ENCODE measurements at places on chromosomes 3 and 15.

- no peak for DNase-seq
Measured at GRCh38 chr3:167084545-167084944, 295.6 kb downstream of the ZBBX start.

DNA sequence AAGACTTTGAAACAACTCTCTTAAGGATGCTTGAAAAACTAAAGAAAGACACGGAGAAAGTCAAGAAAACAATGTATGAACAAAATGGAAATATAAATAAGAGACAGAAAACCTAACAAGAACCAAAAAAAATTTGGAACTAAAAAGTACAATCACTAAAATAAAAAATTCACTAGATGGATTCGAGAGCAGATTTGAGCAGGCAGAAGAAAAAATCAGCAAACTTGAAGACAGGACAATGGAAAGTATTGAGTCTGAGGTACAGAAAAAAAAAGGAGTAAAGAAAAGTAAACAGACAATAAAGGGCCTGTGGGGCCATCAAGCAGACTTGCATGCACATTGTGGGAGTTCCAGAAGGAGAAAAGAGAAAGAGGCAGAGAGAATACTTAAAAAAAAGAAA lies 13.4 kb upstream of the CDAN1 start:
- no peak for DNase-seq

- no peak for DNase-seq
Measured at GRCh38 chr3:194046995-194047645, 88.8 kb upstream of the HES1 start.

GRCh38 chr3:156516961-156517360 lies 38.0 kb downstream of the SSR3 start:
- no peak for DNase-seq

- DNase-seq, result no peak
Measured at GRCh38 chr3:190074817-190075216, 45.9 kb downstream of the P3H2 start.

- DNase-seq, result no peak
Measured at GRCh38 chr3:99131876-99132275, 230.4 kb upstream of the DCBLD2 start.

- DNase-seq, result no peak
Measured at GRCh38 chr3:141952611-141953010, 76.2 kb downstream of the ATP1B3 start.

DNA sequence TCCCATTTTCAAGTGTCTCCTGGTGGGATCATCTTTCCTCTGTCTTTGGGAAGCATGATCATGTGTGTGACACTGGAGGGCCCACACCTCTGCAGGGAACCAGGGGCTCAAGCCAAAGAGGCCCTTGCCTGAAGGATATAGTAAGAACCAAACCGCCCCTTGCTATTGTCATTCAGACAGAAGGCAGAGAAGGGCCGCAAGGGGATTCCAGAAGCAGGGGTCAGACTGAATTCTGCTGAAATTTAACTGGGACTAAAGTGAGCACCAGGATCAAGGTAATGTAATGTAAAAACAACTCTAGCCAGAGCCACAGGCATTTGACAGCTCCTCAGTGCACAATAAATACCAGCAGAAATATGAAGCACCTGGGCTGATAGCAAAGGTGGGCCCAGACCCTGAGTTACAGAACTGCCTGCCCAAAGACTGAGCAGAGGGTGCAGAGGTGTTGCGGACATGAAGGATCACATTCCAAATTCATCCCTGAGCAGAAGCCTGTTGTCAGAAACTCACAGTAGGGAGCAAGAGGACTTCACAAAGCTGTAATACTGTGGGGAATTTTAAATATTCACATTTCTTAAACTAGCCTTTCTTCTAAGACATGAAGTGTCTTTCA lies 46.0 kb upstream of the RASGRF1 start:
- no peak for DNase-seq

- DNase-seq, result no peak
Measured at GRCh38 chr3:31094048-31094447, 199.6 kb upstream of the GADL1 start.

- DNase-seq, result no peak
Measured at GRCh38 chr3:70861234-70861633, 548.8 kb upstream of the MDFIC2 start.

DNA sequence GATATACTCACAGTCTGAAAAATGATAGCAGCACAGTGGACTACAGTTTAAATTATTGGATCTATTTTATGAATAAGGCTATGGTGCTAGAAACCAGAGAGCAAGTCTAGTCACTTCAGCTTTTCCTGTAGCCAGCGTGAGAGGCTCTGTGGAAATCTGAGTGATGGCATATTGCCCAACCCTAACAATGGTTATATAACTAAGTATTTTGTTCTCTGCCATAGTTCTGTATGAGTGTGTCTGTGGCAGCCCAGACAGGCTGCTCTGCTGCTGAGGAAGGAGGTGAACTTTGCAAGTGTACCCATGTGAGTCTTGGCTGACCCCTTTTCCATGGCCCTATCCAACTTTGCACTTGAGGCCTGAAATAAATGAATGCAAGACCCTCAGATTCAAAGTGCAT lies 105.7 kb downstream of the LRTM1 start:
- DNase-seq, result no peak

DNA sequence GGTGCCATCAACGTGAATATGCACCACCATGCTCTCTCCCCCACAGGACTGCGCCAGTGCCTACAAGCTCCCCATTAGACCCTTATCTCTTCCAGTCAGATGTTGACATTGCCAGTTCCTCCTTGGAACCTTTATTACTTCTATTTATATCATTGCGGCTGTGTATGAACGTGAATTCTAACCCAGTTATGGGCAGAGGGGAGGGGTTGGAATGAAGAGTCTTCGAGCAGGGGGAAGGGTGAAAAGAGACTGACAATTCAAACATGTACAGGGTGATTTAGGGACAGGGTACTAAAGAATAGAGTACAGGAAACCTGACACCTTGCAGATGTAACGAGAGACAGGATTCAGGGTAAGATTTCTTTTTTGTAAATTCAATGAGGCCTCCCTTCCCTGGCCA lies 41.8 kb upstream of the ST6GAL1 start:
- DNase-seq, result no peak

DNA sequence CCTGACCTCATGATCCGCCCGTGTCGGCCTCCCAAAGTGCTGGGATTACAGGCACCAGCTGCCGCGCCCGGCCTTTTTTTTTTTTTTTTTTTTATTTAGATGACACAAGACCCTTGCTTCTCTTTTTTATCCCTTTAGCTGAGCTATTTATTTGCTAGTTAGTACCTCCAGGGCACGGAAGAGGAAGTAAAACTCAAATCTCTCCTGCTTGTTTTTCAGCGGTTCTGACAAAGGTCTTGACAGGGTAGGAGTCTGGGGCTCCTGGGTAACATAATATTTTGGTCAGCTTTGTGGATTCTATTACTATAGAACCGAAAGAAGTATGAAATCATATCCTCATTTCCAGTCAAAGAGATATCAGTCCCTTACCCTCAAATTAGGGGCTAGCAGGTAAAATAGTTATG lies 44.0 kb upstream of the ETV5 start:
- no peak for DNase-seq

DNA sequence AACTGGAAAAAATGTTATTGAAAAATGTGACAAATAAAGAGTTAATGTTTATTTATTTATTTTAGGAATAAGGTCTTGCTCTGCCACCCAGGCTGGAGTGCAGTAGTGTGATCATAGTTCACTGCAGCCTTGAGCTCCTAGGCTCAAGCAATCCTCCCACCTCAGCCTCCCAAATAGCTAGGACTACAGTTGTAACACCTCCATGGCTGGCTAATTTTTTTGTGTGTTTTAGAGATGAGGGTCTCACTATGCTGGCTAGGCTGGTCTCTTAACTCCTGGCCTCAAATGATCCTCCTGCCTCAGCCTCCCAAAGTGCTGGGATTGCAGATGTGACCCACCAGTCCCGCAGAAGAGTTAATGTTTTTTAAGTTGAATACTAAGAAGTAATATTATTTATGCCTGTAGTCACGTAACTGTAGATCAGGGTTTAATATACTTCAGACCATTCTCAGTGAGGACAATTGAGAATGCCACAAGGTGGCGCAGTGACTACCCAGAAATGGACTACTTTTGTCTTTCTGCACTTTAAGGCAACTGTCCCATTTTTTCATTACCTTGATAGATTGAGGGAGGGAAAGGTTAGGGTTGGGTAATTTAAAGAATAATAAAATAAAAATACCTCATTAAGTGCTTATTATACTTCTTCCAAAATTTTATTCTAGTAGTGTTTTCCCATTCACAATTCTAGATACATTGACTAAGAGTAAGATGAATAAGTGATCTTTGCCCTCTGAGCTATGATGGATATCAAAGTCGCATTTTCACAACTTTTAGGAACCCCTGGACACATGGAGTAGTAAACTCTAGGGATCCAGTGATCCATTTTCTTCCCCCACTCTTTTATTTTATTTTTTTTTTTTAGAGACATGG lies 6.0 kb downstream of the MUC13 start:
- DNase-seq, result peak; percentile 25

GRCh38 chr3:183496311-183496710 lies 59.2 kb downstream of the KLHL6 start:
- DNase-seq, result no peak

DNA sequence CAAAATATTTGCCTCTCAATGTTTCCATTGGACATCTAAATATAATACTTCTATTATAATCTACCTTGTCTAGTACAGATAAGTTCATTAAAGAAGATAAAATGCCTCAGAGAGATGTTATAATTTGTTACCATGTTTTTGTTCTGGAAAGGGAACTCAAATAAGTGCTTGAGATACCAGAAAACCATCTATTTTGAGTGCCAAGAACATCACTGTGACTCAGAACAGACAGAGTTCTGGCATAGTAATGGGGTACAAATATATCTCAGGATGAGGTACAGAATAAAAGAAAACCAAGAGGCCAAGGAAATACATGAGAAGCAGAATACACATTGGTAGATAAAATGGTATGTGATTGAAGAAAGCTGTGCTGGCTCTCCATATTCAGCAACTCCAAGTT lies 58.9 kb downstream of the IMPG2 start:
- no peak for DNase-seq

DNA sequence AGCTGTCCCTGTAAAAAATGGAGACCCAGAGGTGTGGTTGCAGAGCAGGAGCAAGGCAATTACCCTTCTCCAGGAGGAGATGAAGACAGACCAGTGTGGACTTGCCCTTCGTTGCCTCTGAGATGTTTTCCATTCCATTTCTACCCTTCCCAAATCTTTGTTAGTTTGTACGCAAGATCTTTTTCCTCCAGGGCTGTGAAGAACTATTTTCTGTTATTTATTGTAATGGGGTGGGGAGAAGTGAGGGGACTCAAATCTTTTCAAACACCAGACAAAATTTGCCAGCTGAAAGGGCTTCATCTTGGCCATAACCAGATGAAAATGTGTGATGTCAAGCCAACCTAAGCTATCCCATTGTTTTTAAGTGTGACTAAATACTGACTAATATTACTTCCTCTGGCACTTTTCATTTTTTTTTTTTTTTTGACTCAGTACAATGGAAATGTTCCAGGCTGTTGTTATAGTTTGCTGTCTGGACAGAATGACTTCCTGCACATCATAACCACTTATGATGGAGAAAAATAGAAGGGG lies 271.3 kb upstream of the TPRG1 start:
- no peak for DNase-seq

DNA sequence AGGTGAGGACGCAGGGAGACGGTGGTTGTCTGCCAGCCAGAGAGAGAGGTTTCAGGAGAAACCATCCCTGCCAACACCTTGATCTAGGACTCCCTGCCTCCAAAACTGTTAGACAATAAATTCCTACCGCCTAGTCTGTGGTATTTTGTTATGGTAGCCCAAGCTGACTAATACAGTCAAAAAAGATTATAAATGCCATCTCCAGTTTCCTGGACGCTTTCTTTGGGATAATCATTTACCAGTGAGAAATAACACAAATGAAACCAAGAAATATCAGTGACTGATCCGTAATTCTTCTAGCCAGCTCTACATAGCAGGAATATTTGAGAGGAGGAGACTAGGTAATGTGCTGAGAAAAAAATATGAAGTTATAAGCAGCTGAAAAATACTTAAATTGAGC lies 707.8 kb upstream of the LMCD1 start:
- no peak for DNase-seq

GRCh38 chr15:67013696-67014095 lies 51.7 kb upstream of the SMAD3 start:
- no peak for DNase-seq

DNA sequence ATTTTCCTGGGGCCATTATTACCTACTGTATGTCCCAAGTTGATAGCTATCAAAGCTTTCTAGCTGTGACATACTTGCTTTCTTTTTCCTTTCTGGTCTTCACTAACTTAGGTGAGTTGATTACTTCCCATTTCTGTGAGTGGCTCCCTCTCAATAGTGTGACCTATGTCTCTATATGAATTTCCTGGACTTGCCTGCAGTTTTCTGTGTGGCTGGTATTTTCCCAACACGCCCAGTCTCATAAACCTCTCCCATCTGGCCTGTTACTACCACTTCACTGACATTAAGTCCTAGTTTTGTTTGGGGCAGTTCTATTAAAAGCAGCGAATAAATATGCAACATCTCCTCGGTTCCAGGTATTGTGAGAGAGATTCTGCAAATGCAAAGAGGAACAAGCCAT lies 671.2 kb downstream of the SI start:
- no peak for DNase-seq

DNA sequence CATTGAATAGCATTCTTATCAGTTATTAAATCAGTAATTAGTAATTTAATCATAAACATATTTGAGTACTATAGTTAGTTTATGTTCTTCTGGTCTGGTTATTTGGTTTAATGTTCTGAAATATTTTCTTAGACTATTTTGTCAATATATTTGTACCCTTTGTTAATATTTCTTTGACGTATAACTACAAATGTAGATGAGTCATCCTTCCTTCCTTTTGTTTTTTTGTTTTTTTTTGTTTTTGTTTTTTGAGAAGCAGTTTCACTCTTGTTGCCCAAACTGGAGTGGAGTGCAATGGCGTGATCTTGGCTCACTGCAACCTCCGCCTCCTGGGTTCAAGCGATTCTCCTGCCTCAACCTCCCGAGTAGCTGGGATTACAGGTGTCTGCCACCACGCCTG lies 17.4 kb upstream of the EIF3J start:
- DNase-seq, result no peak

DNA sequence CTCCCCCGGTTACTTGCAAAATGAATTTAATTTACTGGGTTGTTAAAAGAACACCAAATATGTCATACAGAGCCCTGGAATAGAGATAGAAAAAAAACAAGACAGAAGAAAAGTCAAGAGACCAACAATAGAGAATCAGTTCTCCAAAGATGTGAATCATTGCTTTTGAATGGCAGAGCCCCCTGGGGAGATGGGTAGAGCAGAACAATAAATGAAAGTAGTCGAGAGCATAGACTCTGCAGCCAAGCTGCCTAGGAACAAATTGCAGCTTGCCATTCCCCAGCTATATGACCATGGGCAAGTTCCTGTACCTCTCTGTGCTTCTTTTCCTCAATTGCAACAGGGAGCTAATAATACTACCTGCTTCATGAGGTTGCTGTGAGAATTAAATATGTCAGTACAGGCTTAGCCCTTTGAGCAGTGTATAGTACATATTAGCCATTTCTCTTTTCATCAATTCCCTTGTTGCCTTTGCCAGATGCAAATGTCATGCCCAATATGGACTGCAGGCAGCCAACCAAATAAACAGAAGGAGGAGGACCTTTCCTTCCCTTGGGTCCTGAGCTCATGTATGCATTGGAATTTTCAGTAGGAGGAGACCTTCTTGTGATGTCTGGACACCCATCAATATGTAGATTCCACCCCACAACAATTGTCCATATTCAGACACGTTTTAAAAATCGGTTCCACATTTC lies 25.0 kb upstream of the BFSP2 start:
- DNase-seq, result no peak

GRCh38 chr3:81433675-81434074 lies 327.8 kb downstream of the GBE1 start:
- no peak for DNase-seq

GRCh38 chr3:13976469-13976868 lies 96.6 kb upstream of the WNT7A start:
- no peak for DNase-seq

GRCh38 chr3:79406175-79406574 lies 361.6 kb downstream of the ROBO1 start:
- DNase-seq, result no peak

Measured in activated T-helper 9 cell treated with anti-CD3 and anti-CD28 coated beads, Interleukin-2, amount 50 U/mL, for 16 hours (primary cell).